ENCODE measurements at places on chromosomes 2 and 18.
A peak's percentile ranks its signal among the peaks of the same experiment; 100 is the strongest.

GRCh38 chr2:33142810-33143209 lies 196.1 kb downstream of the LTBP1 start:
- DNase-seq: no peak

- peak; percentile 44 for DNase-seq
Measured at GRCh38 chr18:35386600-35387100, 9.5 kb upstream of the ZNF396 start.

- DNase-seq: peak; percentile 37
Measured at GRCh38 chr2:54763636-54764291, 40.3 kb downstream of the EML6 start.

DNA sequence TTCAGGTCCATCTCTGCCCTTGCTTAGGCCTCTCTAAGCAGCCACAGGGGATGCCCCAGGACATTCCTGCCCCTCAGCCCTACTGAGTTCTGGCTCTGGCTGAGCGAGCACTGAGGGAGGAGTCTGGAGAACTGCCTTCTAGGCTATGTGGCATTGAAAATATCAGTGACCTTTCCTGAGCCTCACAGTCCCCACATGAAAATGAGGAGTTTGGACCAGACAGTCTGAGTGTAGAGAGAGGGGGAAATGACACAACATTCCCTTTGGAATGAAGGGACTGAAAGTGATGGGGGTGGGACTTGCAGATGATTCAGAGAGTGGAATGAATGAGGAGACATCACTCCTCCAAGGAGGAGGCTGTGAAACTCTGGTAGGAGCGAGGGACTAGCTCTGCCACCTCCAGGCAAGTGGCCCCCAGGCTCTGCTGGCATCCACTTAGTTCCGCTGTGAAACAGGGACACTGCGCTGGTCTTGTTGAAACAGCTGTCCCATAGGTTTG lies 8.0 kb downstream of the TNS1 start:
- DNase-seq: peak; percentile 69

DNA sequence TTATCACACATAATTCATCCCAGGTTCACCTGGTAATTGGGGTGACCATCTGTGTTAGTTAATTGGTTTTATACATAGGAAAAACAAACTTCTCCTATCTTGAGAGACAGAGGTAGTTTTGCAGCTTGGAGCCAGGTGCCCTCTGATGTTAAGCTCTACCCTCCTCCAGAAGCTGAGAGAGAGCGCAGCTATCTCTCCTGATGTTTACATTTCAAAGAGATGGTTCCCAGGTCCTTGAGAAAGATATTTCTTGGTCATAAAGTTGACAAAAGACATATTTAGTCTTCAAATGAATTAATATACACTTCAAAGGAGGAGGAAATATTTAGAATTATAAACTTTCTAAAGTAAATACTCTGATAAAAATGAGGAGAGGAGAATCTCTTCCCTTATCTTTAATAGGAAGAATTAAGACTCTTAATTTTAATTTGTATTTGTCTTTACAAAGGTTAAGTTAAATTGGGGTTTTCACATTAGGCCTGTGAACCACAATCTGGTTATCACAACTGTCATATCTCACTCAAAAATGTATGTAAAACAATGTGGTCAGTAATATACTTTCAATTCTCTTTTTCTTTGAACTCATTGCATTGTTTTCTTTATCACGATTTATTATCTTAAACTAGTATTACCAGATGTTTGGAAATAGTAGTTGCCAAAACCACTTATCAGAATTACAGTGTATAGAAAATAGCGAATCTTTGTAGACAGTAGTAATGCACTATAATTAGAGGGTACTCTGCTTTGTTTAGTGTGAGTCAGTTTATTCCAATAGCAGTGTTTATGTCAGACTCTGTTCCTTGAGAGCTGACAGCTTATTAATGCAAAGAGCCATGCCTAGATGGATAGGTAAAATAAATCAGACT lies 26.8 kb downstream of the SERPINB4 start:
- DNase-seq: no peak

DNA sequence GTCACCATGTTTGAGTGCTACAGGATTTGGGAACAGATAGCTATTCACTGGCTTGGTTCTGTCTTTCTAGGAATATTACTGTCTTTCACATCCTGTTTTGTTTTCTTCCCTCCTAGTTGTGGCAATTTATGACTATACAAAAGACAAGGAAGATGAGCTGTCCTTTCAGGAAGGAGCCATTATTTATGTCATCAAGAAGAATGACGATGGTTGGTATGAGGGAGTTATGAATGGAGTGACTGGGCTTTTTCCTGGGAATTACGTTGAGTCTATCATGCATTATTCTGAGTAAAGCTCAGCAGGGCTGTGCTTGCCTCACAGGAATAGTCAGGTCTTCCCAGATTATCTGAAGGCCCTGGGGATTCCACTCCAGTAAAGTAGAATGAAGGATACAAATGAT lies 98.9 kb downstream of the ABI2 start:
- DNase-seq: no peak

GRCh38 chr2:39867268-39867667 lies 88.2 kb upstream of the THUMPD2 start:
- no peak for DNase-seq

DNA sequence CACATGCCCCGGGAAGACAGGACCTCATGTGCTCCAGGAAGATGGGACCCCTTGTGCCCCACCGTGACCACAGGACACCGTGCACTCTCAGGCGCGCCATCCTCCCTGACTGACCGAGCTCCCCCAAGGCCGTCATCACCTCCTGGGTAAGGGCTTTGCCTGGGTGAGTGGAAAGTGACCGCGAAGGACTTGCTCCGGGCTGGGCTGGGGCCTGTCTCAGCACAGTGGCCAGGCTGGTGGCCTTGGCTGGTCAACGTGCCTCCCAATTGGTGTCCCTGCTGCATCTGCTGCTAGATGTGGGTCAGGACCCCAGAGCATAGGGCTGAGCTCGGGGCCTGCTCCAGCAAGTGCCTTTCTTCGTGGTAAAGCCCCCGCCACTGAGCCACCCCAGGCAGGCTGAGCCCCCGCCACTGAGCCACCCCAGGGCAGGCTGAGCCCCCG lies 69.7 kb upstream of the CTDP1 start:
- no peak for DNase-seq

DNA sequence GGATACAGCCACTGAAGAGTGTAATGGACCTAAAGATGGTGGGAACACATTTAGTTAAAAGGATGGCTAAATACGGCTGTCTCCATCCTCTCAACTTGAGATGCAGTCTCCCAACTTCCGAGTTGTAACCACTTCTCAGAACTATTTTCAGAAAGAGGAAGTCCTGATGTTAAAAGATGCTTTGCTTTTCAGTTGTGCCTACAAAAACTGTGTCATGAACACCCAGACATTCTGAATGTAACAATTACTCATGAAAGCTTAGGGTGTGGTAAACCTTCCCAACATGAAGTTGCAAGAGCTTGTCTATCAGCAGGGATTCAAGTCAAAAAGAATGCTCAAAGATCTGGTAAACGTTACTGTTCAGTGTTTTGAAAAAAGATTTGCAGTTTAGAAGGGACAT lies 147.9 kb downstream of the DOCK10 start:
- no peak for DNase-seq

DNA sequence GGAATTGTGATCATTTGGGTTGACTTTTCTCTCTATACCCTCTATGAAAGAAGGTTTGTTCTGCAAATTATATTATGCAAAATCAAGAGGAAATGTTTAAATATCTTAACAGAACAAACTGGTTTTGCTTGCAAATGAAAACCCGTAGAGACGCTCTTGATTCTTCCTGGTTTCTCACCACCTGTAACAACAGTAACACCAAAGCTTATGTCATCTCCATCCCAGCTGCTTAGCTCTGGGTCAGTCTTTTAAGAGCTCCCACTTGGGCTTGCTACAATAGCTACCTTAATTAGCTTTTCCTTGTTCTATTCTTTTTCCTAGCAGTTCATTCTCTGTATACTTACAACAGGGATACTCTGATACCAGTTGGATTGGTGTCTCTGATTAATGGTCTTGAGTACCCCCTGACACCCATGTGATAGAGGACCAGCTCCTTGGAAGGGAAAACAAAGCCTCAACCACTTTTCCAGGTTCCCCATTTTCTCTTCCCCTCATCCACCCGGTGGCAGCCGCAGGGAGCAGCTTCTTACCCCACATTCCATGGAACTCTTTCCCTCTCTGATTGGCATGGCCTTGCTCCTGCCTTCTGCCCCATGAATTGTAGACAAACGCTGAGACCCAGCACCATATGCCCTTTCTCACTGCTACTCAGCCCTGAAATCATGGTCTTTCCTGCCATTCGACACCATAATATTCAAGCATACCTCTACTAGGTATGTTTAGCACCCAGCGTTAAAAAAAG lies 27.7 kb downstream of the TMEM182 start:
- DNase-seq: no peak

DNA sequence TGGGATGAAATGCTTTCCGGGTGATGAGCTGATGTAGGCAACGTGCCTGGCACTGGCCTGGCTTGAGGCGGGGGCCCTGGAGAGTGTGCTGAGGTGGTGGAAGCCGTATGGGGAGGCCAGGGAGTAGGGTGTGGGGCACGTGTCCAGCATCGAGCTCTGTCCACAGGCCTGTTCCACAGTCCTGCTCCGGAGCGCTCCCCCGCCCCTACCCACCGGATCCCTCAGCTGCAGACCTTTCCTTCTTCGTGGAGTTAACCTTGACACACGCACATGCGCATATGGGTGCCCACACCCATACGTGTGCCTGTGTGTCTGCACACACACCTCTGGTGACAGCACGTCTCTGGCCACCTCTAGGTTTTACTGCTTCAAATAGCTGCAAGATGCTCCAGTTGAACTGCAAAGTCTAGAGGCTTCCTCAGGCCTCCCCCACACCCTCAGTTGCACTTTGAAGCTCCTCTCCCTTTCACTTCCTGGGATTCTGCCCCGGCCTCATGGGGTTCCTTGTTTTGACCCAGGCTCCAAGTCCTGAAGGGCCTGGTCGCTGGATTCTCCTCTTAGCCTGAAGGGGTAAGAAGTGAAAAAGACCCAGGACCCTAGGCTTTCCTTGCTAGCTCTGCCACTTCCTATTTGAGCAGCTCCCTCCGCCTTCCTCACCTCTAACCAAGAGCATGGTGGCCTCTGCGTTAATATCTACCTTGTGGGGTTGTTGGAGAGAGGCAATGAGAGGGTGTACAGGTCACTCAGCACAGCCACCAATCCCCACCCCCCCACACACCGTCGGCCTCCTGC lies 49.5 kb downstream of the INHBB start:
- DNase-seq: no peak

GRCh38 chr2:7838669-7839068 lies 843.2 kb upstream of the ID2 start:
- no peak for DNase-seq

GRCh38 chr2:6896930-6897759 lies 19.6 kb downstream of the RSAD2 start:
- peak; percentile 20 for DNase-seq

DNA sequence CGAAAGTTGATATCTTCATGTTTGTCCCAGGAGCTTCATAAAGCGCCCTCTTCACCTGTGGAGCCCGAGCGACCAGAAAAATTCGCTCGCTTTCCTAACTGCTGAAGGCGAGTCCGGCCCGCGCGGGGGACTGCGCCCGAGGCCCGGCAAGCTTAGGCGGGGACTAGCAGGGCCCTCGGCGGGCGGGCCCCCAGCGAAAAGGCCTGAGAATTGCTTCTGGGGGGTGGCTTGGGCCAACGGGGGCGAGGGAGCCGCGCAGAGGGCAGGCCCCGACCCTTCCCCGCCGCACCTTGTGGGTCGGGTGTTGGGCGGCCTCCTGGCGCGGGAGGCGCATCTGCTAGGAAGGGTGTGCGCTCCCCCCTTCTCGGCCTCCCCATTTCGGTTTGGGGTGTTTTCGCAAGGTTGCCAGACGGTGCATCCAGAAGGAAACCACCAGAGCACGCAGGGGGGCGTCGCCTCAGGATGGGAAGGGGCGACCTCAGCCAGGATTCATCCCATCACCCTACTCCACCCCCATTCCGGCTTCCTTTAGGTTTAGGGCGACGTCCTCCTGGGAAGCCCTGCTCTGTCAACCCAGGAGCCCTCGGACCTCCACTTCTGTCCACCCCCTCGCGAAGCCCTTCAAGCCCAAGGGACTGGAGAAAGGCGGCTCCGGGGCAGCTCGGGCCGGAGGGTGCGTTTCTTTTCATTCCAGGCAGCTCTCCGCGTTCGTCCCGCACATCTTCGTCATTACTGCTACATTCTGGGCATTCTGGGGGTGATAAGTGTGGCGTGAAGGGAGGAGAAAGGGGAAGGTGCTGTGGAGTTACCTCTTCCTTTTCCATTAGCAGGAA lies 9.1 kb downstream of the SP9 start:
- DNase-seq: no peak

DNA sequence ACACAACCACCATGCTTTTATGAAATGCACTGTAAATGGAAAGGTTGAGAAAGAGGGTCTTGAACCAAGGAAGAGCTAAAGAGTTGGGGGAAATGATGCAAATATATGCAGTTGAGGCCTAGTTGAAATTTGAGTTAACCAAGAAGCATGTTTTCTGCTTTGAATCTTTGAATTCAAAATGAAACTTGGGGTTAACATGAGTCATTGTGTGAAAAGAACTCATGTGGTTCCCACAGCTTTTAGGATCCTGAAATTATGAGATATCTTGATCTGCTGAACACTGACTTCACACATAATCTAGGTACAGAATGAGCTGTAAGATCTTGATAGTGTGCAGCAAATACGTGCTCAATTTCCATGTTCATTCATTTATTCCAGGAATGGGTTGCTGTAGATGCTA lies 422.9 kb upstream of the TRIB2 start:
- DNase-seq: no peak

GRCh38 chr2:138919120-138919747 lies 139.0 kb upstream of the NXPH2 start:
- no peak for DNase-seq

- no peak for DNase-seq
Measured at GRCh38 chr18:2970344-2970743, 42.6 kb downstream of the LPIN2 start.

- DNase-seq: no peak
Measured at GRCh38 chr18:22650247-22650646, 232.5 kb upstream of the CTAGE1 start.

- no peak for DNase-seq
Measured at GRCh38 chr2:166074430-166074829, 53.4 kb downstream of the SCN1A start.

- DNase-seq: no peak
Measured at GRCh38 chr2:121826036-121826435, 70.6 kb downstream of the TSN start.

GRCh38 chr2:235638541-235639427 lies 144.9 kb downstream of the AGAP1 start:
- DNase-seq: no peak

GRCh38 chr2:43313642-43314017 lies 87.2 kb upstream of the ZFP36L2 start:
- DNase-seq: no peak

- no peak for DNase-seq
Measured at GRCh38 chr2:98893911-98894321, 42.1 kb downstream of the CRACDL start.

GRCh38 chr2:11248-11941 lies 34.9 kb downstream of the FAM110C start:
- peak; percentile 12 for DNase-seq

GRCh38 chr2:203437511-203437910 lies 97.6 kb downstream of the RAPH1 start:
- DNase-seq: no peak

DNA sequence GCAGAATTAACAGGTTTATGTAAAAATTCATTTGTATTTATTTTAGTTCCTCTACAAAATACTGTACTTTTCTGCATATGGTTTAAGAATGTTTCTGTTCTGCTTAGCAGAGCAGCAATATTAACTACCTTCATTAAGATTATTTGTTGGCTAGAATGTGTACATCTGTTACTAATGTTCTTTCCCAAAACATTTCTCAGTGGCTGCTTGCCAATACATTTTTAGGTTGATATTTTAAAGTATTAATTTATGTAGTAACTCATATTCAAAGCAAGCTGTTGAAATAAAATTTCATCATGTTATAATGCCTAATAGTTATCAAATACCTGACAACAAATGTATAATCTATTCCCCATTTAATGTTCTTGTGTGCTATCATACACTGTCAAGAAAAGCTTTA lies 40.3 kb downstream of the PRKD3 start:
- no peak for DNase-seq

All from urothelium cell line (cell line).